ENCODE measurements at places on chromosomes 3 and 15.
A peak's percentile ranks its signal among the peaks of the same experiment; 100 is the strongest.

DNA sequence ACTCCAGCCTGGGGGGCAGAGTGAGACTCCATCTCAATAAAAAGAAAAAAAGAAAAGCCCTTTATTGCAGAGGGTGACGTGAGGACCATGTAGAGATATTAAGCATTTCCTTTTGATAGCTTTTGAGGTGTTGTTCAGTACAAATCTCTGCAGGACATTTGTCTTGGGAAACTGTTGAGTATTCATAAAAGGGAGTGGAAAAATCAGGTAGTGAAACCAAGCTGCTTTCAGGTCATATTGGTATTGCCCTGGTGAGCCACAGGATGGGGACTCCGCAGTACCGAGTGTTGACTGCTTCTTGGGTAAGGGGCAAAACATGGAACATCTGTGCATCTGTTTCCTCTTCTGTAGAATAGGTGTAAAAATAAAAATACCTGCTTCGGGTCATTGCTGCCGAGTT lies 9.9 kb downstream of the ITPR1 start:
- no peak for DNase-seq

GRCh38 chr3:12744326-12744725 lies 14.7 kb downstream of the TMEM40 start:
- no peak for DNase-seq

- DNase-seq: no peak
Measured at GRCh38 chr15:100890051-100890720, 10.6 kb downstream of the ALDH1A3 start.

DNA sequence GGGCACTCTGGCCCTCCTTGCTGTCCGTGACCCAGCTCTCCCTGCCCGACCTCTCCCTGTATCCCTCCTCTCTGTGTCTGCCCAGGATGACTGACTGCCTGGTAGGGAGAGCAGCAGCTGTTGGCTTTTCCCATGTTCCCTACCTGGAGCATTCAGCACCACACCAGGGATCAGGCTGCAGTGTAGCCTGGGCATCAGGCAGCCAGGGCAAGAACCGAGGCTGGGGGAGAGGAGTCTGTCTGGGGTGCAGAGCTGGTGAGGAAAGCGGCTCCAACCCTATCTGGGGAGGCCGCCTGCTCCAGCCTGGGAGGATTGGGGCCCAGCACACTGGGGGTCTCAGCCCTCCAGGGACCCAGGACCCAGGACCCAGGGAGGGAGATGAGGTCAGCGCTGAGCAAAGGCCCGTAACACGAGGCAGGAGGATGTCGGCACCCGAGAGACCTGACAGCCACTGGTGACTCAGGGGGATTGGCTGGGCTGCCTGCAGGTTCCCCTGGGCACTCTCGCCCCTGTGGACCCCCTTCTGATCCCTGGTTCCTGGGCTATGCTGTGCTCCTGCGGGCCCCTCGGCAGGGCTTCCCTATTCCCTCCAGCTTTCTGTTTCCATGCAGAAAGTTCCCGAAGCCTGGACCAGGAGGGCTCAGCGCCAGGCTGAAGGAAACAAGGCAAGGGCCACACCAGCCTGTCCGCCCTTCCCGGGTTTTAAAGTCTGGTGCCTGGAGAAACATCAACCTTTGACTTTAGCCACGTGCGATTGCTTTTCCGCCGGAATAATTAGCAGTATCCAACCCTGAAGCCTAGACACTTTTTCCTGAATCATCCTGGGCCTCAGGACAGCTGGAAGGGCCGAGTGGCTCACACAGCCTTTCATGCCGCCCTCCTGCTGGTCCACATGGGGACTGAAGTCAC lies 128.2 kb upstream of the MEF2A start:
- no peak for DNase-seq

- no peak for DNase-seq
Measured at GRCh38 chr3:44981751-44982150, 5.7 kb downstream of the EXOSC7 start.

DNA sequence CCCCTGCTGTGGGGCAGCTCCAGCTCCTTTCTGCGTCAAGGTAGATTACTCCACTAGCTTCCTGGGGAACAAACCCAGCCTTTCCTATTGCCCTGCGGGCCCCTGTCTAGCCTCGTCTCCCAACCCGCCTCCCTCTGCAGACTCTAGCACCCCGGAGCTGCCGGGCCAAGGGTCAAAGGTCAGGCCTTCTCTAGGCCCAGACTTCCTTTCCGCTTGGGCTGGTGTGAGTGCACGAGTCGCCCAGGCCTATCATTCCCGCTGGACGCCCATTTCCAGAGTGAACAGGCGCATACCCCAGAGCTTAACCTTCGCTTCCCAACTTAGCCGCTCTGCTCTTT lies 11.6 kb upstream of the ONECUT1 start:
- no peak for DNase-seq

GRCh38 chr15:48566668-48567067 lies 78.8 kb downstream of the FBN1 start:
- DNase-seq: no peak

DNA sequence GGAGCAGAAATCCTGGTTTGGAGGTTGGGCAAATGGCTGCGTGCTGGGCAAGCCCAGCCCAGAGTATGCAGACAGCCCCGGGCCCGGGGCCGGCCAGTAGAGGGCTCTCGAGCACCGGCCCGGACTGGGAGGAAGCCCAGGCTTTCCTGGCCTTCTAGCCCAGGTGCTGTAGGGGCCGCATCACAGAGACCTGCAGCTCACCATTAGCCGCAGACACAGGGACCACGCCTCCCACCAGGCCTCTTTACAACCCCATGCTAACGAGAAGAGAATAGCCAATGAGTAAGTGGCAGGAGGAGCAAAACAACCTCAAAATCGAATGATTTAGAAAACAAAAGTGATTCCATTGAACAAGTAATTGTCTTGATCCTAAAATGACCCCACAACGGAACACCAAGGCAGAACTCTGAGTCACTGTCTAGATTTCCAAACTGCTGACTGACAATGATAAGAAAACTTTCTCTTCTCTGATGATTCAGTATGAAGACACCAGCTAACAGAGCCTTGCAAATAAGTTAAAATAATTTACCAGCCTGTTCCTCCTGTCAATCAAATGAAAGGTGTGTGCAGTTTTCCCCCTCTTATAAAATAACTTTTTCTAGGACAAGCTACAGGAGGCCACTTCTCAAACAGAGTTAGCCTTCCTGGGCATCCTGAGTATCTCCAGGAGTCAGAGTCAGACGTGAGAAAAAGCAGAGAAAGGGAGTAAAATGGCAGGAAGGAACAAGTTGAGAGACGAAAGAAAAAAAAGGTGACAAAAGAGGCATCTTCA lies 102.2 kb downstream of the DGKG start:
- DNase-seq: peak; percentile 64

DNA sequence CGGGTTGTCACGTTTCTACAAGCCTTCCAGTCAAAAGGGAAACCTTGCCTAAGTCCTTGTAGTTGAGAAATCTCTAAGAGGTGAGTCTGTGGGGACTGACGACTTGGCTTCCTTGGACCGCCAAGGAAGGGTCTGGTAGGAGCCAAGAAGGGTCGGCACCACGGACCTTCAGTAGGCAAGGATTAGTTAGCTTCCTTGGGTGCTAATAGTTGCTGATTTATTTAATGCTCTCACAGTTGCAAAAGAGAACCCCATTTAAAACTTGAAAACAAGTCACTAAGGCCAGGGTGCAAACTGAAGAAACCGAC lies 361 bp upstream of the LCMT2 start:
- no peak for DNase-seq

DNA sequence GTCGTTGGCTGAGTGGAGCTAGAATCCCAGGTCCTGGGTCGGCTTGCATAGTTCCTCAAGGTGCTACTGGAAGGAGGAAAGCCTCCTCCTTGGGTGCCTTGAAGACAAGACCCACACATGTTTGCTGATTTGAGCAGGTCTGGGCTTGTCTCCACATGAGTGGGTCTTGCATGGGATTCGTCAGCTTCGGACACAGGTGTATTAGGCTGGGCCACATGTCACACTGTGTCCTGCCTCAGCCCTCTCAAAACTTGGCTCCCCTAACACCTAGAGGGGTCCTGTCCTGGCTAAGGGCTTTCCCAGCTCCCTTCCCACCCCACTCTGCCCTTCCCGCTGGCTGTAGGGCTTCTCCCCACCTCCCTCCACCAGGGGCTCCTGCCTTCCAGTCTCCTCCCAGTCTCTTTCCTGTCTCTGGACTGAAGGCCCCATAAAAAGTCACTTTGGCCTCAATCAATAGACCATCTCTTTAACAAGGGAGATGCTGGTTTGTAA lies 73.0 kb upstream of the ADPGK start:
- DNase-seq: no peak

GRCh38 chr3:189626286-189626685 lies 4.9 kb upstream of the TP63 start:
- DNase-seq: no peak

DNA sequence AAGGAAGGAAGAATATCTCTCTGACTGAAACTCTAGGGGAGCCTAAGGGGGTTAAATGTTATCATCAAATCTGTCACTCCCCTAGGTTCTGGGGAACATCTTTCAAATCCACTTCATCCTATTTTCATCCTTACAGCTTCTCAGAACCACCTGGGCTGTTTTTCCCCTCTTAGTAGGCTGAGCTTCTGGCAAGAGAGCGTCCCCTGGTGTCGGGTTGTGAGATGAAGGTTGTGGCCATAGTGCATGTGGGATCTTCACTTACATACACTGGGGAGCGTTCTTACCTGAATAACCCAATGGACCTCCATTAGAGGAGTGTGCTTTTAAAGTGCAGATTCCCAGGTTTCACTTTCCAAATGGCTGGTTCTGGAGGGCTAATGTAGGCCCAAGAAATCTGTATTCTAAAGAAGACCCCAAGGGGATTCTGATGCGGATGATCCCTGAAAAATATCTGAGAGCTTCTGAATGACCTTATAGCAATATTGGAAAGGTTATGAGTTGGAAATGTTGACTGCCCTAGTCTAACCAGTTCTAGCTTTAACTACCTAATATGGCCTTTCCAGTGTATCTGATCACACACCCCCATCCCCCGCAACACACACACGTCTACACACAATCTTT lies 663.7 kb downstream of the AGBL1 start:
- peak; percentile 45 for DNase-seq

DNA sequence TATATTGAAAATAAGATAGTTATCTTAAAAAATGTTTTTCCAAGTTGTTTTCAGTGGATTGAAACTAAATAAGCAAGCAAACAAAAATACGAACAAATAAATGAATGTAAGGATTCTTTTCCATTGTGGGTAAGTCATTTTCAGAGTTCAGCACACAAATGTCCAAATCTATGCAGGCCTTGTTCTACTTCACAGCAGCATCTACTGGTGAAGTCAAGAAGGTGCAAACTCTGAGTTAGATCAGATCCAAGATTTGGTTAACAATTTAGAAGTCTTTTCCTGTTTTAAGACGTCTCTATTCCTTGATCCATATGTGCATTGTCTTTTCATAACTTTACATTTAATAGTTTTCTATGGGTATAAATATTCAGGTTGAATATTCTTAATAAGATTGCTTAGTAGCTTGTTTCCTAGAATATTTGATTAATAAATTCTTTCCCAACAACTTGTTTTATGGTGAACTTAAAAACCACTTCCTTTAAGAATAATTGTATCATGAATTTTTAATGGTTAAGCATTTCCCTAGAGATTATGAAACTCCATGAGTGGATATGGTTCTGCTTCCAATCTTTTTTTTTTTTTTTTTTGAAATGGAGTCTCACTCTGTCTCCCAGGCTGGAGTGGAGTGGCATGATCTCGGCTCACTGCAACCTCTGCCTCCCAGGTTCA lies 10.5 kb downstream of the PTX3 start:
- DNase-seq: no peak
